Tibial nerve (tissue), 4 donors: ENCODE measurements at places on chromosomes 2 and 18.
A peak's percentile ranks its signal among the peaks of the same experiment; 100 is the strongest.

DNA sequence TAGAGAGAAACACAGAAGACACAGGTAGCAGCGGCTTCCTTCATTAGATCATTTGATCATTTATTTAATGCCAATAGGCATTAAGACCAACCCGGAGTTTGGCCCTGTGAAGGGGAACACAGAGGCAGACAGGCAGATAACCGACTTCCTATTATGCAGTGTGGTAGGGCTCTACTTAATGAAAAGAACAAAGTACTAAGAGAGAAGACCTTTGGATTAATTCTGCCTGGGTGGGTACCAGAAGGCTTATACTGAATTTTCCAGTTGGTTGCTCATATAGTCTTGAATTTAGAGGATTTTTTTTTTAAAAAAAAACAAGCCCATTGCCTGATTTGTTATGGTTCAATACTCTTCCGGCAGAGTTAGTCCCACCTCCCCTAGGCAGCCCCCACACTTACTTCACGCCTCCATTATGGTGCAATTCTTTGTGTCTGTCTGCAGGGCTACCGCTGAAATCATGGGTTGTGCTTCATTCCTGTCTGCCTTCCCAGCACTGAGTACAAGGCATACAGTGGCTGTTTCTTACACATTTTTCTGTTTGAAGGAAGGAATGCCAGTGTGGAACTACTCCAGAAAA lies 244.3 kb upstream of the APCDD1 start:
- no peak overlapping the region for H3K4me3 ChIP-seq
- H3K27ac ChIP-seq = no peak overlapping the region
- no peaks in the 10 kb centered on the region for H3K36me3 ChIP-seq

- no peak overlapping the region for H3K4me3 ChIP-seq
- no peaks in the 10 kb centered on the region for H3K27me3 ChIP-seq
- no peaks in the 10 kb centered on the region for H3K36me3 ChIP-seq
- H3K4me1 ChIP-seq = no peaks in the 10 kb centered on the region
- no peak for DNase-seq
- H3K27ac ChIP-seq = no peak overlapping the region
These were observed 399.8 kb downstream of the CDH7 start for GRCh38 chr18:66150650-66151049.

- no peak overlapping the region for H3K4me3 ChIP-seq
- no peaks in the 10 kb centered on the region for H3K36me3 ChIP-seq
- no peaks in the 10 kb centered on the region for H3K27me3 ChIP-seq
- DNase-seq = no peak
- peak overlapping the region; percentile 10 for H3K27ac ChIP-seq
These were observed 302.7 kb upstream of the TNP1 start for GRCh38 chr2:217162533-217162932.

DNA sequence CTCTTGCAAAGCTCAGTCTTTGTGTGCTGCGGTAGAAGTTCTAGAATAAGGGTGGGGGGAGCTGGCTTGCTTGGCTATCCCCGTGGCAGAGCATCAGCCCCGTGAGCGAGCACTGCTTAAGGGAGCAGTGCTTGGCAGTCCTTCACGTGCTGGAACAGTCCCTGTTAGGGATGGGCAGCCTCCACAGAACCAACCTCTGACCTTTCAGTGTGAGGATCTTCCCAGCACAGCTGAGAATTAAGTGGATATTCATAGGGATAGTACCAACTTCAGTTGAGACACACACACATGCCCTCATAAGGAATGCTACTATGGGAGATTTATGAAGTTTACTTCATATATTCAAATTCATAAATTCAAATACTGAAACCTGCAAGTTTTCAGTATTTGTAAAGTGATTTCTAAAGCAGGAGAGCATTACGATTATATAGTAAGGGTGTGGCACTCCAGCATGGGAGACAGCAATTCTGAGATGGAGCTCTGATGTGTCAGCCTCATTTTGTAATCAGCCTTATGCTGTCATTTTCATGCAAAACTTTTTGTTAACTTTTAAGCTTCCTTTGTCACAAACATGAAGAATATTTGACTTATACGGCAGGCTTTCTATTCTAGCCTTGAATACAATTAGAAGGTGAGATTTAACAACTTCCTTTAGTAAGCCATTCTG lies 39.5 kb downstream of the ATP9B start:
- no peaks in the 10 kb centered on the region for H3K27me3 ChIP-seq
- H3K27ac ChIP-seq = no peak overlapping the region
- no peak for DNase-seq
- H3K4me3 ChIP-seq = no peak overlapping the region

DNA sequence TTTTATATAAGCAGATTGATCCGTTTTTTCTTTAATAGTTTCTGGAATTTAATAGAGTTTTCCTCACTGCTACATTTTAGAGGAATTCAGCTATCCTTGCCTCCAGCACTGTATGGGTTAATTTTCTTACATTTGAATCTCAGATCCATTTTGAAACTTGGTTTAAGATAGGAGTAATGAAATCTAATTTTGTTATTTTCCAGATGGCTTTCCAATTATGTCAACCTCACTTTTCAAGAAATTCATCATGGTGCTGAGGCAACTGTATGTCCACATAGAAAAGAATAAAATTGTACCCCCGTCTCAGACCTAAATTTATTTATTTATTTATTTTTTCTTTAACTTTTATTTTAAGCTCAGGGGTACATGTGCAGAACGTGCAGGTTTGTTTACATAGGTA lies 105.1 kb downstream of the EPB41L5 start:
- no peaks in the 10 kb centered on the region for H3K27me3 ChIP-seq
- H3K4me1 ChIP-seq = no peaks in the 10 kb centered on the region
- no peak overlapping the region for H3K4me3 ChIP-seq
- no peaks in the 10 kb centered on the region for H3K36me3 ChIP-seq
- H3K27ac ChIP-seq = no peak overlapping the region
